Spinal cord (tissue), 10 donors: ENCODE measurements at places on chromosomes 5 and 9.

DNA sequence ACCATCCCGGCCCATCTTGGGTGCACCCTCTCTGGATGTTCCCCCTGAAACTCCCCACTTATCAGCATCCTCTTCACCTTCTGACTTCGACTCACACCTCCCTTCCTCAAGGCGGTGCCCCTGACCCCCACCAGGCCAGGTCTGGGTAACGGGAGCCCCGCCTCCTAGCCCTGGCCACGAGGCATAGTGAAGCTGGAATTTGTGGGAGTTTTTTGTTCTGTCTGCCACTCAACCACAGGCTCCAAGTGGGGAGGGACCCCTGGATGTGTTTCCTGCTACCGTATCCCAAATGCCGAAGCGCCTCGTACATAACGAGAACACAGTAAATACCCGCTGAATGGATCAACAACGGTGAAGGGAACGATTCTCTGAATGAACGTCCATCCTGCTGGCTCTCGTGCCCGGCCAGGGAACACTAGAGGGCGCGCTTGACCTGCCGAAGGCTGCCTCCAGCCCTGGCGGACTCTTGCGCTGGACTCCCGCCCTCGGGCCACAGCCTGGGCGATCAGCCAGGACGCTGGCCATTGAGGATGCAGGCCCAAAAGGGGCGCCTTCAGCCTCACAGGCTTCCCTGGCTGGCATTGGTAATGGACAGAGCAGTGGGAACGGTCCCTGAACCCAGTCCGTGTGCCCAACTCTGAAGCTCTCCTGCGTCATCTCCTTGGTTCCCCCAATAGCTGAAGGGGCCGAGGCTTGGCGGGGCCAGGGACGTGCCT lies 47.3 kb upstream of the PHYKPL start:
- DNase-seq, result peak; percentile 94

DNA sequence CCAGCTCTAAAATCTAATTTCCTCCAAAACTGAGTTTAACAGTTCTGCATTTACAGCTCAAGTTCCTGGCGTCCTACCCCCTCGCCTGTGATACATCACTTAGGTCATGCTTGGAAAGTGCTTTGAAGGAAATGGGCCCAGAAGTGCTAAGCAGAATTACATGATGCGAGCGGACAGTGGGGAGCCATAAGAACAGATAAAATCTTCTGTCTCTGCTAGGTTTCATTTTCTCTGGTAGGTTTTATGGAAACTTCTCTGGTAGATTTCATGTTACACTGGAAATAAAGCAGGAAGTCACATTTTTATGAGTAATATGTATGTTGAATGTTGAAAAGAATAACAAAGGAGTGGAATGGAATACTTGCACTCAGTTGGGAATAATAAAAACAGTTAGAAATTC lies 138.3 kb downstream of the ZDHHC21 start:
- DNase-seq, result peak; percentile 44

- DNase-seq, result no peak
These were observed 13.6 kb downstream of the NAIF1 start for GRCh38 chr9:128053560-128053959.

- DNase-seq, result no peak
These were observed 12.6 kb downstream of the OR13C5 start for GRCh38 chr9:104586496-104587180.

DNA sequence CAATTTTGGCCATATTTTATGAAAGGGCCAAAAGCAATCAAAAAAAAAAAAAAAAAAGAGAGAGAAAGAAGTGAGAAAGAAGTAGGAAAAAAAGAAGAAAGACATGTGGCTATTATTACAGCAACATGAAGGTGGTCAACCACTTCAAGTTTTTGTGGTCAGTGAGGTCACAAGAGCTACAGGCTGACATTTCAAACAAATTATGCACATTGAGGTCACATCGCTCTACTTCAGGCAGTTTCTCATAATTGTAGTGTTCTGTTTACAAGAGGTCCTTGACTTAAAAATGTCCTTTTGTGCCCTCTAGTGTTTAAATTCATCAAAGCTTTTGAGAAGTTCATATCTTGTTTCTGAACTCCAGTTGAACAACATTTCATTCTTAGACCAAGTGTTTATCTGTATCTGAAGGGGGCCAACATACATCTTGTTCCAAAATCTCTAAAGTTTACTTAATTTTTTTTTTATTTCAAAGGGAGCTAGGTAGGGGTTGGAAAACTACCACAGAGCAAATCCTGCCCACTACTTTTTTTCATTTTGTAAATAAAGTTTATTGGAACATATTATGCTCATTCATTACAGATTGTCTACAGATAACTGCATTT lies 513.1 kb downstream of the PDE4D start:
- DNase-seq, result peak; percentile 79

DNA sequence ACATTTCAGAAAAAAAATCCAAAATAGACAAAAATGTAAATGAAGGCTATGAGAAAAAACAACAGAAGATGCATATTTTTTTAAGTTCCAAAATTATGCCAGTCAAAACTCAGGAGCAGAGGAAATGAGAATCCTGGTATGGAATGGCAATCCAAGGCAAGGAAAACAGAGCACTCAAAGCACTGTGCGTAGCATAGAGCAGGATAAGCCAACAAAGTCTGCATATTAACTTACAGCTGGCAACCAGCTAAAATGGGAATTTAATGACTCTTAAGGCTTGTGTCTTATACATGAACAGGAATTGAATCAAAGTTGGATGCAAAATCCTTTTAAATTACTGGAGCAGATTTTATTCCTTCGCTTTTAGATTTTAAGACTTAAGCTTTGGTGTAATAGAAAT lies 203.5 kb upstream of the DAPK1 start:
- DNase-seq, result no peak

DNA sequence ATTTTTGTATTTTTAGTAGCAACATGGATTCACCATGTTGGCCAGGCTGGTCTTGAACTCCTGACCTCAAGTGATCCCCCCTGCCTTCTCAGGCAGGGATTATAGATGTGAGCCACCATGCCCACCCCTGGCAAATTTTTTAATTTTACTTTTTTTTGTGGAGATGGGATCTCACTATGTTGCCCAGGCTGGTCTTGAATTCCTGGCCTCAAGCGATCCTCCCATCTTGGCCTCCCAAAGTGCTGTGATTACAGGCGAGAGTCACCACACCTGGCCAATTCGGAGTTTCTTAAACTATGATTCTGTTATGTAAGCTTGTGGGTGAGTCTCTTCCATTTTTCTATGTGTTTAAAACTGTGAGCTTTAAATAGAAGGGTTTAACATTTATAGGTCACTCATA lies 27.6 kb downstream of the PCBD2 start:
- DNase-seq, result no peak

GRCh38 chr5:58939664-58940063 lies 356.8 kb downstream of the RAB3C start:
- DNase-seq, result no peak

DNA sequence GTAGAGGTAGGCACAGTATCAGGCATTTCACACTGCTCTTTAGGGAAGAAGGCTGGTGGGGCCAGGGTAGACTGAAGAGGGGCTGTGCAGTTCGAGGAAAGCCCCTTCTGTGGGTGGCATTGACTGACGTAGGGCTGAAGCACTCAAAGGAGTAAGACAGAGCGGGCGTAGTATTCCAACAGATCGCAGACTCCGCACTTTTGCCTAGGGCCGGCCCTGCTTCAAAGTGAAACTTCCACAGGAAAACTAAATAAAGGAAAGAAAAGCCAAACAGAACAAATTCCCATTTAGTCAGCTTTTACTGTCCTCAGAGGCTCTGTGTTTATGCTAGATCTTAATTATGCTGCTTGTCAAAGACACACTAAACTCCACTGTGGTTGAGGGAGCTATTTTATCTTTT lies 493.0 kb upstream of the WWC1 start:
- no peak for DNase-seq
